ENCODE measurements at places on chromosomes 12 and 14.

DNA sequence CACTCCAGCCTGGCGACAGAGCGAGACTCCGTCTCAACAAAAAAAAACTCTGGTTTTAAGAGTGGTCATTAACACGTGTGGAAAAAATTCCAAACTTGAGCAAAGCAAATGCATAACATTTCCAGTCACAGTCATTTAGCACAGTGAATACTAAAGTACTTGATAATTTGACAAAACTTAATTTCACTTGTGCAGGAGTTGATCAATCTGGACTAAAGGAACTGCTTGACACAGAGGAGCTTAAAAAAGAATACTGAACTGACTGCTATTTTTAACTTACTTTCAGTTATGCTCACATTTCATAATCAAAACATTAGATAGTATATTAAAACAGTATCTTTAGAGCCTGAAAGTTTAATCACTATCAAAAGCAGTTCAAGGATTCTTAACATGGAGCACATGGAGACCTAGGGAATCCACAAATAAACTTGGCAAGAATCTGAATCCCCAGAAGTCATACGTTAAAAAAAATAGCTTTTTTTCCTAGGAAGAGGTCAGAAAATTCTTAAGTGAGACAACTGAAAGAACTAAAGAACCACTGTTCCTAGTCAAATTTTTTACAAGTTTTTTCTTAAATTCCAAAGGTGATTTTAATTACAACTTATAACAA lies 7.4 kb downstream of the UBE2N start:
- no peak for DNase-seq

- no peak for DNase-seq
Observed at GRCh38 chr12:112734859-112735695, 56.5 kb upstream of the RPH3A start.

GRCh38 chr12:123938679-123939480 lies 33.8 kb downstream of the CCDC92 start:
- DNase-seq: no peak

GRCh38 chr12:131941987-131942341 lies 7.8 kb upstream of the EP400 start:
- no peak for DNase-seq

DNA sequence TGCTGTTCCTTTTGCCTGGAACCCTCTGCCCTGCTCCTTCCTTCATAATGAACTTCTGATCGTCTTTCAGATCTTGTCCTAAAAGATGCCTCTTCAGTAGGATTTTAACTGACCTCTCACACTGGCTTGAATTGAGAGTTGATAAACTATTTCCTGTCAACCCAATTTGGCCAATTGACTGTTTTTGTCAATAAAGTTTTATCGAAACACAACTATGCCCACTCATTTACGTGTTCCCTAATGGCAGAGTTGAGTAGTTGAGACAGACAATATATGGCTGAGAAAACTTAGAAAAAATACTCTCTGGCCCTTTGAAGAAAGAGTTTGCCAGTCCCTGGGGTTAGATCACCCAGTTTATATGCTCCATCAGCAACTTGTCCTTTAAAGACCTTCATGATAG lies 171.7 kb upstream of the TBX3 start:
- DNase-seq: no peak

- no peak for DNase-seq
Observed at GRCh38 chr12:57063991-57064685, 14.2 kb upstream of the MYO1A start.
